ENCODE measurements at places on chromosomes 13 and 19.

- peaks cover 25% of the 10 kb centered on the region for H3K4me1 ChIP-seq
- no peak overlapping the region for H3K4me3 ChIP-seq
- H3K36me3 ChIP-seq: peaks cover 4% of the 10 kb centered on the region
- no peak overlapping the region for H3K27ac ChIP-seq
- peaks cover 29% of the 10 kb centered on the region for H3K27me3 ChIP-seq
- DNase-seq: no peak
These were observed 6.7 kb downstream of the GRIN2D start for GRCh38 chr19:48400018-48400742.

GRCh38 chr13:85543144-85543543 is 256.1 kb downstream of the SLITRK6 start:
- H3K4me1 ChIP-seq: peaks cover 11% of the 10 kb centered on the region
- no peak overlapping the region for H3K27ac ChIP-seq
- no peak for DNase-seq
- no peaks in the 10 kb centered on the region for H3K36me3 ChIP-seq
- no peak overlapping the region for H3K4me3 ChIP-seq

GRCh38 chr13:93450191-93450621 is 223.6 kb downstream of the GPC6 start:
- H3K27me3 ChIP-seq: no peaks in the 10 kb centered on the region
- no peaks in the 10 kb centered on the region for H3K36me3 ChIP-seq
- H3K4me1 ChIP-seq: no peaks in the 10 kb centered on the region

- no peak overlapping the region for H3K27ac ChIP-seq
- H3K27me3 ChIP-seq: no peaks in the 10 kb centered on the region
- no peak overlapping the region for H3K4me3 ChIP-seq
These were observed 6.7 kb upstream of the PLIN4 start for GRCh38 chr19:4524808-4525562.

- no peak overlapping the region for H3K27ac ChIP-seq
- no peak for DNase-seq
- H3K36me3 ChIP-seq: peaks cover 26% of the 10 kb centered on the region
- H3K4me3 ChIP-seq: no peak overlapping the region
- H3K4me1 ChIP-seq: peaks cover 31% of the 10 kb centered on the region
These were observed 10.9 kb downstream of the POLR2E start for GRCh38 chr19:1084024-1084868.

DNA sequence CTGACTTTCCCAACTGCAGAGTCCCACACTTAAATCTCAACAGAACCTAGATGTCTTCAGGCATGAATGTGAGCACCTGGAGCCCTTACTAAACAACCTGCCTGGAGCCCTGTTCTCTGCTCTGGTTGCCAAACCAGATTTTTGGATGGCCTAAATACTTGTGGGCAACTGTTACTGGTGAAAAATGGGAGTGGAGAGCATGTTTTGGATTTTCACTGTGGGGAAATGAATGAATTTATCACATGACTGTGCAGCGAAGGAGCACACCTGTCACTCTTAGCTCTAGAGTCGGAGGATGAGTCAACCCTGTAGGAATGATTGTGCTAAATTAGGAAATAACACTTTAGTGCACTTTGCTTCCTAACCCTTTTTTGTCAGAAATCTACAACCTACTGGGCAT is 30.3 kb downstream of the SHISA2 start:
- peaks cover 12% of the 10 kb centered on the region for H3K36me3 ChIP-seq
- no peak for DNase-seq
- peaks cover 5% of the 10 kb centered on the region for H3K27me3 ChIP-seq
- H3K4me3 ChIP-seq: no peak overlapping the region

DNA sequence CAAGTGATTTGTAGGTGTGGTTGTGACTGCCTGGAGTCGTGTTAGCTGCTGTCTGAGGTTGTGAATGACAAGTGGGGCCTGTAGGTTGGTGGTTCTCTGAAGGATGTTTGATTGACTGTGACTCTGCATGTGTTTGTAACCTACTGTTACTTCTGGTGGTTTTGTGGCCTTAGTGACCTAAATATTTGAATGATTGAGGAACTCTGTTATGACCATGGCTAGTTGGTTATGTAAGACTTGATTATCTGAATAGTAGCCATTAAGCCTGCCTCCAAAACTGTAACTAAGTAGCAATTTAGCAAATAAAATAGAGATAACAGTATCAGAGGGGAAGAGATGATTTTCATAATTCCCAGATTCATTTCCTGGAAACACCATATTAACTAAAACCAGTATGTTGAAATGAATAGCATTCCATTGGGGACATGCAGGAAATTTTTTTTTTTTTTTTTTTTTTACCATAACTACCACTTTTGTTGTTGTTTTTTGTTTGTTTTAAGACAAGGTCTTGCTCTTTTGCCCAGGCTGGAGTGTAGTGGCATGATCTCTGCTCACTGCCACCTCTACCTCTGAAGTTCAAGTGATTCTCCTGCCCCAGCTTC is 865 bp downstream of the ZNF382 start:
- DNase-seq: no peak
- peak overlapping the region; percentile 91 for H3K27ac ChIP-seq
- H3K27me3 ChIP-seq: no peaks in the 10 kb centered on the region

DNA sequence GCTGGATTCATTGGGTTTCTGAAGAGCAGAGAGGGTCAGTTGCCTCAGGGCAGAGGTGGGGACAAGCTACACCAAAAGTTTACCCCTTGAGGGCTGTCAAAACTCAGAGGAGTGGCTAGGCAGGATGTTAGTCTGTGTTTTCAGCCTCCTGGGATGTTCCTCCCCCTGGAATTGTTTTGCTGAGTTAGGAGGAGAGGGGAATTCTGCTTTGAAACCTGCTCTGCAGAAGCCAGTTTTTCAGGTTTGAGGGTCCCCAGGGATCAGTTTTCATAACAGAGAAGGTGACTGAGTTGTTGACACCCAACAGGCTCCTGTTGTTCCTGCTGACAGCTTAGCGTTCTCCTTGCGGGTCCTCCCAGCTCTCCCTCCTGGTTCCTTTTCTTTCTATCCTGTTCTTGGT is 121.9 kb upstream of the TMTC4 start:
- H3K36me3 ChIP-seq: no peaks in the 10 kb centered on the region
- H3K4me1 ChIP-seq: no peaks in the 10 kb centered on the region
- DNase-seq: no peak
- H3K27me3 ChIP-seq: peaks cover 2% of the 10 kb centered on the region

- H3K27me3 ChIP-seq: peaks cover 3% of the 10 kb centered on the region
- no peak overlapping the region for H3K27ac ChIP-seq
- H3K36me3 ChIP-seq: no peaks in the 10 kb centered on the region
These were observed 607.4 kb downstream of the EFNB2 start for GRCh38 chr13:105928048-105928447.

GRCh38 chr13:98810746-98811145 is 58.3 kb upstream of the SLC15A1 start:
- no peak overlapping the region for H3K4me3 ChIP-seq
- no peak for DNase-seq
- H3K36me3 ChIP-seq: peaks cover 26% of the 10 kb centered on the region
- peaks cover 7% of the 10 kb centered on the region for H3K4me1 ChIP-seq
- H3K27me3 ChIP-seq: no peaks in the 10 kb centered on the region
- H3K27ac ChIP-seq: no peak overlapping the region

DNA sequence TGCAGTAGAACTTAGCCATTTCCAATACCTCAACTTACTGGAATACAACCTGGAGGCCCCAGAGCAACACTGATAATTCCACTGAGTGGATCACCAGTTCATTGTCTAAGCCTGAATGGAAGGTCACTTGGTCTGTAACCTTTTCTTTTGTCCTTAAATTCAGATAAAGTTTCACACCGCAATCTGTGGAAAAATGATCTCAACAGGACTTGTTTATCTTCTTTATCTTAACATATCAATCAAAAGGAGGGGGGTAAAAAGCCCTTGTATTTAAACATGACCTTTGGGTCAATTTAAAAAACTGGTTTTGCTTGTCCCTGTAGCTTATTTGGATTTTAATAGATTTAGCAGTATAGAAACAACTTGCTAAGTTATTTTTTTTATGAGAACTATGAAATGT is 21.6 kb downstream of the SAE1 start:
- peaks cover 58% of the 10 kb centered on the region for H3K36me3 ChIP-seq
- no peak for DNase-seq
- no peaks in the 10 kb centered on the region for H3K27me3 ChIP-seq
- H3K27ac ChIP-seq: no peak overlapping the region

DNA sequence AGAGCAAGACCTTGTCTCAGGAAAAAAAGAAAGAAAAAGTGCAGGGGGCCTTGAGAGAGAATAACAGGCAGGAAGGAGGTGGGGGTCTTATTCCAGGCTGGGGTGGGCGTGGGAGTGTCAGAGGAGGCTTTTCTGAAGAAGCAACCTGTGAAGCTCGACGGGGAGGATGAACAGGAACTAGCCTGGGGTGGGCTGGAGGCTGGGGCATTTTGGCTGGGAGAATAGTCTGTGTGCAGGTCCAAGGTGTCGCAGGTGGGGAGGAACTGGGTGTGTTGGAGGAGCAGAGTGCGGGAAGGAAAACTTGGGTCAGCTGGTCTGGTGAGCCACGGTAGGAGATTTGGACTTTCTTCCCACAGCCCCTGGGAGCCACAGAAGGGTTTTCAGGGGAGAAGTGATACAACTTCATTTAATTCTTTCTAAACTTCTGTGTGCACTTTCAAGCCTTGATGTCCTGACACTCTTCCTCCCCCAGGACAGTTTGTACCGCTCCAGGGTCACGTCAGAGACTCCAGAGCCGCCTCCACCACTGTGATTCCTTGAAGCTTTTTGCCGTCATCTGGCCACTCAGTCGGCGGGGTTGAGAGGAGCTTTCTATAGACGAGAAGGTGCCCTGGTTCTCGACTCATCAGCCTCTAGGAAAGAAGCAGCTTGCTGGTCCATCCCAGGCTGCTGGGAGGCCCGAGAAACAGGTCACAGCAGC is 138.7 kb downstream of the SIPA1L3 start:
- DNase-seq: no peak
- peaks cover 29% of the 10 kb centered on the region for H3K4me1 ChIP-seq
- H3K27me3 ChIP-seq: no peaks in the 10 kb centered on the region
- peak overlapping the region; percentile 68 for H3K27ac ChIP-seq
- H3K36me3 ChIP-seq: peaks cover 1% of the 10 kb centered on the region
- no peak overlapping the region for H3K4me3 ChIP-seq

GRCh38 chr13:25901460-25902376 is 150.1 kb downstream of the SHISA2 start:
- no peak for DNase-seq
- H3K4me1 ChIP-seq: peaks cover 24% of the 10 kb centered on the region
- no peaks in the 10 kb centered on the region for H3K27me3 ChIP-seq

GRCh38 chr13:39257642-39258041 is 219.4 kb downstream of the NHLRC3 start:
- no peak overlapping the region for H3K4me3 ChIP-seq
- peaks cover 3% of the 10 kb centered on the region for H3K27me3 ChIP-seq
- H3K36me3 ChIP-seq: no peaks in the 10 kb centered on the region
- H3K4me1 ChIP-seq: no peaks in the 10 kb centered on the region
- no peak for DNase-seq

GRCh38 chr19:46719629-46720502 is 3.0 kb upstream of the PRKD2 start:
- H3K4me1 ChIP-seq: peaks cover 36% of the 10 kb centered on the region
- H3K4me3 ChIP-seq: no peak overlapping the region
- no peak for DNase-seq
- peaks cover 30% of the 10 kb centered on the region for H3K36me3 ChIP-seq
- no peak overlapping the region for H3K27ac ChIP-seq

DNA sequence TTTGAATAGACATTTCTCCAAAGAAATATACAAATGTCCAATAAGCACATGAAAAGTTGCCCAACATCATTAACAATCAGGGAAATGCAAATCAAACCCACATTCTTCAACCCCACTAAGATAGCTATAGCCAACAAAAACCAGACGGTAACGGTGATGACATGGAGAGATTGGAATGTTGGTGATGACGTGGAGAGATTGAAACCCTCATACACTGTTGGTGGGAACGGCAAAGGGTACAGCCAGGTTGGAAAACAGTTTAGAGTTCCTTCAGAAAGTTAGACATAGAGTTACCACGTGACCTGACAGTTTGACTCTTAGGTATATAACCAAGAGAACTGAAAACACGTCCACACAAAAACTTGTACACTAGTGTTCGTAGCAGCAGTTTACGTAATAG is 48.1 kb downstream of the TNFRSF19 start:
- peaks cover 12% of the 10 kb centered on the region for H3K27me3 ChIP-seq
- no peak overlapping the region for H3K4me3 ChIP-seq
- no peak for DNase-seq
- H3K4me1 ChIP-seq: peaks cover 4% of the 10 kb centered on the region

DNA sequence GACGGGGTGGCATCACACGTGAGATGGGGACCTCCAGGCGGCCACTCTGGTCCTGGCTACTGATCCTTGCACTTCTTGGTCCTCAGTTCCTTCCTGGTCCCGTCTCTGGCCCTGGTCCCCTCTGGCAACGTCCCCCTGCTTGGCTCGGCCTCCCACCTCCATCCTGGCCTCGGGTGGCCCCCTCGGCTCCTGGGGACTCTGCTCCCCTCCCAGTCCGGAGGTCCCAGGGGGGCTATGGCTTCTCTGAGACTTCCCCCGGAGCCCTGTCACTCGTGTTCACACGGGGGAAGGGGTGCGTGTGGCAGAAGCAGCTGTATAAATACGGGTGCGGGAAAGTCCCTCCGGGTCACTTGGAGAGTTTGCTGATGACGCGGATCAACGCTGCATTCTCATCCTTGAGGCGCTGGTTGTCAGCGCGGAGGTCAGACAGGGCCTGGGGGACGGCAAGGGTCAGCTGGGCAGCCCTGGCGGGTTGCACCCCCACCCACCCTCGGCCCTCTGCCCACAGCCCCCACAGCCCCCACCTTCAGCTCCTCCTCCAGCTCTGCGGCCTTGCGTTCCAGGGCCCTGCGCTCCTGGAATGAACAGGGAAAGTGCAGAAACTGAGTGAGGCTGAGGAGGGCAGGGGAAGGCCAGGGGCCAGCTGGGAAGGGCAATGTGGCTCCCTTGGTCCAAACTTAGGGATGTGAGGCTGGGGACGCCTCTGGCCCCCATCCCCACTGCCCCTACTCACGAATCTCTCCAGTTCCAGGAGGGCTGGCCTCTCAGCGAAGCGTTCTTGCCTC is 15.6 kb downstream of the EPS8L1 start:
- H3K36me3 ChIP-seq: peaks cover 11% of the 10 kb centered on the region
- DNase-seq: no peak
- peaks cover 20% of the 10 kb centered on the region for H3K4me1 ChIP-seq
- no peak overlapping the region for H3K4me3 ChIP-seq

GRCh38 chr19:19619181-19619848 is 828 bp upstream of the PBX4 start:
- H3K4me3 ChIP-seq: peak overlapping the region; percentile 86
- H3K36me3 ChIP-seq: peaks cover 17% of the 10 kb centered on the region
- peaks cover 37% of the 10 kb centered on the region for H3K4me1 ChIP-seq
- peak overlapping the region; percentile 86 for H3K27ac ChIP-seq
- no peak for DNase-seq

DNA sequence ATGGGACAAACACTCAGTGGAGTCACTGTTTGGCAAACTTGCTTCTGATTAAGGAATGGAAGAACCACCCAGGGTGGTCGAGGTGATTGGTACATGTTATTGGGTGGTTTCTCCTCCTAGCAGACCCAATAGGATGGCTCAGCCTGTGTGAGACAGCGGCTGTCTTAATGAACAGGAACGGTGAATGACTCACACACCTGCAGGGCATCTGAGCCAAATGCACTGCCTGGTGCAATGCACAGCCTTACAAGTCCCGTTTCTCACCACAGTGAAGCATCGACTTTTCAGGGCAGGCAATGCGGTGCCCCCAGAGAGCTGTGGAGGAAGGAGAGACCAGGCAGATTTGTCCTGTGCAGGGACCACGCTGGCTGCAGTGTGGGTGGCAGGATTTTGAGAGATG is 238.5 kb downstream of the FGF9 start:
- H3K36me3 ChIP-seq: no peaks in the 10 kb centered on the region
- H3K4me3 ChIP-seq: no peak overlapping the region
- H3K27ac ChIP-seq: no peak overlapping the region
- no peaks in the 10 kb centered on the region for H3K27me3 ChIP-seq
- H3K4me1 ChIP-seq: no peaks in the 10 kb centered on the region

Data from activated naive CD8-positive, alpha-beta T cell treated with anti-CD3 and anti-CD28 coated beads, Interleukin-2, amount 10 ng/mL, durations not matched to agents 7 days and 5 days (primary cell).